ENCODE measurements at places on chromosomes 3 and 15. TPM values are rescaled to one million over a fixed set of nuclear protein-coding genes. Genes with fewer than 3 reads are reported as not detected.

GRCh38 chr15:99956022-99956775 is 223.0 kb upstream of the LYSMD4 start:
- no peak for DNase-seq

DNA sequence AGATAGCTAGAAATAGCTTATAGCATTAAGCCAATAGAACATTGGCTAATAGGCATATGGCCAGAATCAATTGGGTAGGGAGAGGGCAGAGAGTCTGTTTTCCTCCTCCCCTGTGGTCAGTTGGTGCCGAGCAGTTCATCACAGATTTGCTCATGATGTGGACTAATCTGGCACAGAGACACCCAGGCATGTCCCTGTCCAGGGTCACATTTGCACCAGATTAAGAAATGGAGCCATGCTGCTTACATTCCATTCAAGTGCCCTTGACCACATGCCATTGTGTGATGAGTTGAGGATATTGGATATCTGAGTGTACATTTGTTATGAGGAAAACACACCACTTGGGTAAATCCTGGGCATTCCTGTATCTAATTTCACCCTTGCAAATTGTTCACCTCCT is 53.4 kb downstream of the USP13 start:
- no peak for DNase-seq

CDHR4 gene
- polyA plus RNA-seq, result 0.47 TPM

SLC15A2 gene
- 55.9 TPM for polyA plus RNA-seq

- DNase-seq, result no peak
Observed at GRCh38 chr15:41577863-41578735, 19.1 kb downstream of the TYRO3 start.

GRCh38 chr3:140416666-140417065 is 261.2 kb upstream of the TRIM42 start:
- no peak for DNase-seq

GRCh38 chr3:23314981-23315762 is 112.0 kb downstream of the UBE2E2 start:
- DNase-seq, result no peak

GRCh38 chr3:9253327-9253726 is 3.9 kb upstream of the SRGAP3 start:
- no peak for DNase-seq
